ENCODE measurements at places on chromosomes 6 and 20. TPM values are rescaled to one million over a fixed set of nuclear protein-coding genes. Genes with fewer than 3 reads are reported as not detected.

- H3K27me3 ChIP-seq: no peaks in the 10 kb centered on the region
- H3K4me3 ChIP-seq: no peak overlapping the region
- DNase-seq: no peak
- no peaks in the 10 kb centered on the region for H3K4me1 ChIP-seq
- no peak overlapping the region for H3K27ac ChIP-seq
Observed at GRCh38 chr6:48429610-48430009, 318.6 kb upstream of the PTCHD4 start.

GRCh38 chr20:44587035-44587980 is 4.9 kb downstream of the PKIG start:
- H3K27me3 ChIP-seq: no peaks in the 10 kb centered on the region
- DNase-seq: no peak
- H3K27ac ChIP-seq: peak overlapping the region; percentile 65

DNA sequence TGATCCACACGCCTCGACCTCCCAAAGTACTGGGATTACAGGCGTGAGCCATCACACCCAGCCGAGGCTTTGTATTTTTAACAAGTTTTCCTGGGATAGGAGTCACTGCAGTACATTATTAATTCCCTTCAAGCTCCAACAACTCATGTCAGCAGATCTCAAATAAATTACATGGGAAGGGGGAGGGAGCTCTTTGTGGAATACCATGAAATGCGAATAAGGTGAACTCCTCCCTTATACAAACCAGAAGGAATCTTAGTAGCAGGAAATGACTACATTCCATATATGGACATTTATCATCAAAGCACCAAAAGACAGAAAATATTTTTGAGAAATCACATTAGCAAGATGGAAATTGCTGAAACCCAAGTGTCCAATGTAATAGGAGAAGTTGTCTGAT is 2.9 kb downstream of the GSS start:
- H3K4me1 ChIP-seq: peaks cover 12% of the 10 kb centered on the region
- no peak overlapping the region for H3K27ac ChIP-seq
- no peak for DNase-seq
- H3K36me3 ChIP-seq: peaks cover 2% of the 10 kb centered on the region
- H3K4me3 ChIP-seq: no peak overlapping the region

- H3K27ac ChIP-seq: no peak overlapping the region
- no peaks in the 10 kb centered on the region for H3K27me3 ChIP-seq
- DNase-seq: peak; percentile 63
- H3K36me3 ChIP-seq: no peaks in the 10 kb centered on the region
- H3K4me1 ChIP-seq: no peaks in the 10 kb centered on the region
Observed at GRCh38 chr20:46040902-46041535, 12.0 kb downstream of the SLC12A5 start.

DNA sequence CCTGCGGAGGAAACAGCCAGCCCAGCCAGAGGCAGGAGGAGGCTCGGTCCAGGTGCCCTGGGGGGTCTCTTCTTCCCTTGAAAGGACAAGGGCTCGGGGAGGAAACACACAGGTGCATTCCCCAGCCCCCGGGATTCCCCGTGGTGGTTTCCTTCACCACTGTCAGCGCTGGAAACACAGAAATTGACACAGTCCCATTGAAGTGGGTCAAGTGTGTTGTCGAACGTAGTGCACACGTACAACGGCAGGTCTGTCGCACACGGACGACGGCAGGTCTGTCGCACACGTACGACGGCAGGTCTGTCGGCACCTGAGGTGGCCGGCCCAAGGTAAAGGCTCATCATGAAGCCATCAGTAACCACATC is 80.9 kb downstream of the DLL1 start:
- H3K4me3 ChIP-seq: no peak overlapping the region
- H3K36me3 ChIP-seq: no peaks in the 10 kb centered on the region
- H3K27ac ChIP-seq: no peak overlapping the region
- DNase-seq: no peak

DNA sequence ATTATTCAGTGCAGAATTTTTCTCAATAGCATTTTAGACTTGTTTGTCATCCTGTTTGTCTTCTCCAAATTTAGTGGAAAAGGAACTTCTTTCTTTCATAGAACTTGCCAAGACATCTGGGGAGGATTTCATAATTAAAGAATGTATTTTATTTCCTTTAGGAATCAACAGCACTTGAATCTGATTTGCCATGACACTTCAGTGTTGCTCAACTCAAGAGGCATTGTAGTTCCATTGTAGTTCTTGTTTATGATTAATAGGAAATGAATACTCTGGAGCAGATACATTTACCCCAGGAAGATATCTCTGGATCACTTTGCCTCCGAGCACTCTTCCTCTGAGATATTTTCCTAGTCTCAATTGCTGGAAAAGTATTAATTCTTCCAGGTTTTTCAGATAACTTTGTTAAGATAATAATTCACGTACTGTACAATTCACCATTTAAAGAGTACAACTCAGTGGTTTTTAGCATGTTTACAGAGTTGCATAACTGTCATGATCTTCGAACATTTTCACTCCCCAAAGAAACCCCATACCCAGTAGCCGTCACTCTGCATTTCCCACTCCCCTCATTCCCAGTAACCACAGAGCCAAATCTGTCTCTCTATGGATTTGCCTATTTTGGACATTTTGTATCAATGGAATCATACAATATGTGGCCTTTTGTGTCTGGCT is 29.7 kb downstream of the AKAP12 start:
- no peaks in the 10 kb centered on the region for H3K36me3 ChIP-seq
- H3K27ac ChIP-seq: no peak overlapping the region
- no peaks in the 10 kb centered on the region for H3K27me3 ChIP-seq
- H3K4me3 ChIP-seq: no peak overlapping the region

DNA sequence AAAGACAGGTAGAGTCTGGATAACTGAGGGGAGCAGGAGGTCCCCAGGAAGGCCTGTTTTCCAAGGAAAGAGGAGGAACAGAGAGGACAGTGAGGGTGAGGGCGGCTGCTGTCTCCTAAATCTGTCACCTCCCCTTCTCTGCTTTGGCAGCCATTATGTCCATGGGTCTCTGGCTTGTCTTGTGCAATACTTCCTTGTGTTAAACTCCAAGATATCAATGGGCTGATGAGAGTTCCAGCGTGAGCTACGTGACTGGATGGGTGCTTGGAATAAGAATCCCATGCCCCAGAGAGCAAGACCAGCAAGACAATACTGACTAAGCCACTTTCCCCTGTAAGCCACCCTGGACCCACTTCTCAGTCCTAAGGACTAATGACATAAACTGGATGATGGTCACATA is 26.3 kb upstream of the DNAAF9 start:
- H3K27me3 ChIP-seq: peaks cover 2% of the 10 kb centered on the region
- DNase-seq: no peak
- H3K4me3 ChIP-seq: no peak overlapping the region

Gene ZSCAN16
- total RNA-seq: 9.1 TPM

Measured in natural killer cell (primary cell).